ENCODE measurements at places on chromosomes 11 and 22.

DNA sequence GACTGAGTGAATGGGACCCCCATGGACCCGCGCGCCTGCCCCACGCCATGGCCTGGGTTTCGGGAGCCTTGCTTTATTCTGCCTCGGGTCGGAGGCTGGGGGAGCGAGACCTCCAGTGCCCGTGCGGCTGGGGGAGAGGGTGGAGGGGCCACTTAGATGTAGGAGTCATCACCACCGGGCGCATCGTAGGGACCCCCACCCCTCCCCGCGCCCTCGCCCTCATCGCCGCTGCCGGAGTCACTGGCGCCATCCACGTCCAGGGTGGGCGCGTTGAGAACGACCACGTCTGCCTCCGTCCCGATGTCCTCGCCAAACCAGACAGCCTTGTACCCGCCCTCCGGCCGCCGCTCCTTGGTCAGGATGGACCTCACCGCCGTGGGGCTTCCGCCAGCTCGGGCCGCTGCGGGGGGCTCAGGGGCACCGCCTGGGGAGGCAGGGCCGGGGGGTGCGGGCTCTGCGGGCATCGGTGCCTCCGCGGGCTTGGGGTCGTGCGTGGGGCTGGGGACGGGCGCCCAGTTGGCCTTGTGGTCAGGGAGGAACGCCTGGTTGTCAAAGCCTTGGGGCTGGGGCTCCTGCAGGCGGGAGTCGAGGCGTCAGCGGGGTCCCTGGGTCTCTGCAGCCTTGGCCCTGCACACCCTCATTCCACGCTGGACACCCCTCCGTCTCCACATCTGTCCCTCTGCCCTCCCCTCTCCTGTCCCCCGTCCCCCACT lies 1.6 kb upstream of the IRF7 start:
- DNase-seq = no peak

- DNase-seq = no peak
These were observed 43.8 kb upstream of the LARGE1 start for GRCh38 chr22:33964121-33964520.

DNA sequence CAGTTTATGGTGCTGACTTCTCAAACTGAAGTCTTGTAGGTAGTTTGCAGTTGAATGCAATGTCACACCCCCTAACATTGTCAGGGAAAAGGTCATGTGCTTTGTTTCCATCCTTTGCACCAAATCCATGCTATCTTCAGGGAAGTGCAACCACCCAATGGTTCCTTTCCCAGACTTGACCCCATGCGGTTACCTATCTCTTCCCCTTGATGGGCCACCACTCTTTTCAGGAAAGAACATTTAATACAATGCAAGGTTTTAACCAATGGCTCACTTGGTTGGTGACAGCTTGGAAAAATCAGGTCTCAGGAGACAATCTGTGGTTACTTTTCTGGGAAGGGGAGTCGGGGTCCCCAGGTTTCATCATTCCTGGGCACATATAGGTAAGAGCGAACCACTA lies 2.1 kb downstream of the ABTB2 start:
- DNase-seq = no peak

- no peak for DNase-seq
These were observed 12.7 kb downstream of the MFNG start for GRCh38 chr22:37473437-37473946.

DNA sequence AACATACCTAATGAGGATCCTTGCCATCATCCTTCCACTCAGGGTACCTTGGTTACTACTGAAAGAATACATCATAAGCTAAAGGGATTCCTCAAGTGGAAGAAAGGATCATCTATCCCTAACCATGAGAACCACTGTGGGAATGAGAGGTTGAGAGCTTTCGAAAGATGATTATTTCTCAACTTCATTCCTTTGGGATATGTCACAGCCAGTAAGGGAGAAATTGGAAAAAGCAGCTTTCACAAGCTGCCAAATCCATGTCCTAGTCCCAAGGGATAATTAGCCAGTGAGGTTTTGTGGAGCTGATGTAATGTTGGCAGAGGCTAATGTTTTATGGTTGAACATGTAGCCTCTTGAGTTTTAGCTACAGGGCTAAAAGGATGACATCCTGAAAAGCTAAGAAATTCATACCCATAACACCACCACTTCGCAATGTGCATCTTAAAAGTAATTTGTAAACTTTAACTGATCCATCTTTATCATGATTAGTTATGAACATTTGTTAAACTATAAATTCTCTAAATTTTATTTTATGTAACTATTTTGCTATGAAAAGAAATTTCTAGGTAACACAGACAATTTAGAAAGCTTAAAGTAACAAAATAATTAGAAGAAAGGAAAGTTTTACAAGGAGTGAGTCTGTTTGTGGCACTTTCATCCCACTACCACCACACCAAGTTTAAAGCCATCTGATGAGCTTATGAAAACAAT lies 123.9 kb downstream of the MRTFA start:
- no peak for DNase-seq

- DNase-seq = no peak
These were observed 16.5 kb downstream of the CHST1 start for GRCh38 chr11:45648931-45649330.
